ENCODE measurements at places on chromosomes 2 and 18.
A peak's percentile ranks its signal among the peaks of the same experiment; 100 is the strongest.

DNA sequence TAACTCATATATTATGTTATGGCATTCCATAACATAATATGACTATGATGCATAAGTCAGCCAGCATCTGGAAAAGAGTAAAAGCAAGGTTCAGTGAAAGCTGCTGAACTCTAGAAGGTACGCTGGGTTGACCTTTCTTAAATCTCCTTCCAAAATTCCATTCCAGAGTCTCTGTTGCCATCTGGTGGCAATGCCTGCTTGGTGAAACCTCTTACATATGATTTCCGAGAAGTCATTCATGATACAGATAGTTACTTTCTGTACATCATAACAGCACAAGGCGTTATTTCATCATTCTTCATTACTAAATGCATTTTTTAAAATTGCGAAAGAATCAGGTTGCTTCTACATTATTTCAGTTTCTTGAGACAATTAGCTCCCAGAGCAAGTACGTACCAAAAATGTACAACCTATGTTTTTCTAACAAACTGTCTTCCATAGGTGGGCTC is 7.0 kb upstream of the EPG5 start:
- peak; percentile 25 for DNase-seq

DNA sequence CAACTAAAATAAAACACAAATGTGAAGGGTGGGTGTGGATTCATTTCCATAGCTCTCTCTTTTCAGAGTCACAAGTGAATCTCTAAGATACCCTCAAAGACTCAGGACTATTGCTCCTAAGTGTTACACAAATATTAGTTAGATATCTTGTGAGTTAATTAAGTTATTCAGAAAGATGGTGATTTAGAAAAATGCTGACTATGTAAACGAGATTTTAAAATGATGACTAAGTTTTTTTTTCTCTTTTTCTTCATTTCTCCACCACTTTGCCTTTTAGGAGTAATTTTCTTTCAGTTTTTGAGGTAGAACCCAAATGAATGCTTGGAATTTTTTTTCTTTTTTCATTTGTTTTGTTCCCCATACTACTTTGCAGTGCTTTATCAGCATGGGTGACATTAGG is 479.7 kb downstream of the SPAG16 start:
- DNase-seq = no peak

- no peak for DNase-seq
Measured at GRCh38 chr18:10291568-10291981, 162.9 kb upstream of the APCDD1 start.

DNA sequence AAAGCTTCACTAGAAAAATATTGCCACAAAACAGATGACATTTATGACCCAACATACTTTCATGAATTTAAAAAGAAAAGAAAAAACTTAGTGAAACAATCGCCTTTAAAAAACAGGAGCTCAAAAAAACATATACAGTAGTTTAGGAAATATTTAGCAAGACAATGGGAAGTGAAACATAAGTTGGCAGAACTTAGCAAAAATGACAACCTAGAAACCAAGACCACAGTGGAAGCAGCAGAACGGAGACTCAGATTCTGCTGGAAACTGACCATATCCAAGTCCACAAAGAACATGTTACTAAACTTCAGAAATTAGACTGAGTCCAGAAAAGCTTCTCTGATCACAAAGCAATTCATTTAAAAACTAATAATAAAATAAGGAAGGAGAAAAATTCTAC is 41.8 kb upstream of the CTAGE1 start:
- no peak for DNase-seq

DNA sequence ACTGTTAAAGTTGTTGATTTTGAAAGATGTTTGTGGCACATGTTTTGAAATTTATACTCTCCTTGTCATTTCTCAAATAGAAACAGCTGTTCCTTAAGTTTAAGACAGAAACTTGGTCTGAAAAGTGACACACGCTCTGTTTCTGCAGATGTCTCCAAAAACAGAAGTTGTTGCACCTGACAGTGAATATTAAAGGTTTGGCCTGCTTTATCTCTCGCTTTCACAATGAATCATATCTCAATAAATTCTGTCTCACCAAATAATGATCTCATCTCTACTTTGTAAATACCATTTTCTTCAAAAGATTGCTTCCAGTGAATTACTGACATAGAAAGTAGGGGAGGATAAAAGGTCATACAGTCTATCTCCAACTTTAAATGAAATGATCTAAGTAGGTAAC is 294.9 kb upstream of the SYT4 start:
- DNase-seq = no peak

DNA sequence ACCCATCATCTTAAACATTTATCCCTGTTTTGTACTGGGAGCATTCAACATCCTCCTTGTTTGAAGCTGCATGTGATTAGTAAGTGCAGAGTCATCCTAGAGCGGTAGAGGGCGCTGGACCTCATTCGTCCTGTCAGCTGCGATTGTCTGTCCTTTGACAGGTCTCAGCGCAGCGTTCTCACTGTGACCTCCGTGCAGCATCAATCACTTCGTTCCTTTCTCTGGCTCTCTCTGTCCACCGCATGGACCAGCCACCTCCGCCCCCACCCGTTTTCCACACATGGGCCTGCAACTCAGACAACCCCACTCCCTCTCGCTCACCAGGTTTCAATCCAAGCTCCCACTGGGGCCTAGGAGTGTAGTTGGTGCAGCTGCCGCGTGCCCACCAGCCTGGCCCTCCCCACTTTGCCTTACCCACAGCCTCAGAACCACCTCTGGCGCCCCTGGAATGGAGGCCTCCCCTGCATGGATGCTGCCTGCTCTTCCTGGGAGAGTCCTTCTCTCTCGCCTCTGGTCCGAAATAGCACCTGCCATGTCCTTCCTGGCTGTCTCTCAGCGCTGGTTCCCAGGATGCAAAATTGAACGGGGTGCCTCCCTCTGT is 90.5 kb downstream of the NDUFA10 start:
- peak; percentile 43 for DNase-seq

DNA sequence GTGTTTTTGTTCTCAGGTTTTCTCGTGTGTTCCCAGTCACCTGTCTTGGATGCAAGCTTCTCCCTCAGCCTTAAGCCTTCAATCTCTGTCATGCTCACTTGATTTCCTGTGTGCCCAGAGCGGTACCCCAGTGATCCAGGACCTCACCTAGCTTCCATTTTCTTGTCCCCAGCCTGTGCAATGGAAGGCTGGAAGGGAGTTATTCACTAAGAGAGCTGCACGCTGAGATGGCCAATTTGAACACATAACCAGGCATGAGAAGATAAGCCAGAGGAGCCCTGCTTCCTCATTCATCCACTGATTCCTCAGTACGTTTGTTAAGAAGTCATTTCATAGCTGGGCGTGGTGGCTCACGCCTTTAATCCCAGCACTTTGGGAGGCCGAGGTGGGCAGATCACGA is 130.8 kb upstream of the SERPINE2 start:
- no peak for DNase-seq

GRCh38 chr18:64402636-64403035 is 253.7 kb upstream of the LINC00305 start:
- no peak for DNase-seq

DNA sequence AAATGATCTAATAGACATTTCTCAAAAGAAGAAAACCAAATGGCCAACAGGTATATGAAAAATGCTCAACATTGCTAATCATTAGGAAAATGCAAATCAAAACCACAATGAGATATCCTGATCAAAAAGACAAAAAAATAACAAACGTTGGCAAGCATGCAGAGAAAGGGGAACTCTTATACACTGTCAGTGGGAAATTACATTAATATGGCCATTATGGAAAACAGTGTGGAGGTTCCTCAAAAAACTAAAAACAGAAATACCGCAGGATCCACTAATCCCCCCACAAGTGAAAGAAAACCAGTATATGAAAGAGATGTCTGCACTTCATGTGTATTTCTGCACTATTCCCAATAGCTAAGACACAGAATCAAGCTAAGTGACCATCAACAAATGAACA is 57.7 kb upstream of the CTIF start:
- DNase-seq = no peak
